ENCODE measurements at places on chromosomes 13 and 19. TPM values are rescaled to one million over a fixed set of nuclear protein-coding genes. Genes with fewer than 3 reads are reported as not detected.

ZNF284 gene
- total RNA-seq: 0.38 TPM

DNA sequence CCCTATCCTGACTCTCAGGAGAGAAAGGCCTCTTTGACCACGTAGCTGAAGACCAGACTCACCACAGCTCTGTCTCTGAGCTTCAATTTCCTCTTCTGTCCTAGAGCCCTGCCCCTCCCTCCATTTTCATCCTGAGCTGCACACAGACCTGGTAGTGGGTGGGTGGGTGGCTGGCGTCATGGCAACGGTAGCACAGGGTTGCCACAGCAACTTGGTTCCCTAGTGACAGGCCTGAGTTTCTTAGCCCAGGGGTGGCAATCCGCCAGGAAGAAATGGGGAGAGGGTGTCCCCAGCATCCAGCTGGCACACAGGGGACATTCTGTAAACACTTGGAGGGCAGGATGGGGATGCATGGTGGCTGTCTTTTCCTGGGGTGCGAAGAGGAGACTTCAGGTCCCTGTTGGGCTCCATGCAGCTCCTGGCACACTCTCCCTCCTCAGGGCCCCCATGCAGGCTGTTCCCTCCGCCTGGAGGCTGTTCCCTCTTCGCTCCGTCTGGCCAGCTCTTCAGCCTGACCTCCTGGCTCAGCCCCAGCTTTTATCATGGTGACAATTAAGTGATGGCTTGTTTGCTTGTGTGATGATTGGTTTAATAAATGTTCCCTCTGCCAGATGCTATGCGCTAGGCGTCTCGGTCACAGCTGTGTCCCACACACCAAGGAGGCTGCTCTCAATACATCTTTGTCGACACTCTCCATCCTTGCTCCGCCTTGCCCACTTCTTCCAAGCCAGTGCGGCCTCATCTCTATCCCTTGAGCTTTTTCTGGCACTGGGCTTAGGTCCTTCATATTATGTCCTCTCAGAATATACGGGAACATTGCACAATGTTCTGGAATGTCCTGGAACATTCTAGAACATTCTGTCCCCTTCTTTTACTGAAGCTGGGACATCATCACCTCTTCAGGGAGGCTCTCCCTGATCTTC is 7.4 kb upstream of the KLHL26 start:
- peak; percentile 84 for DNase-seq

DNA sequence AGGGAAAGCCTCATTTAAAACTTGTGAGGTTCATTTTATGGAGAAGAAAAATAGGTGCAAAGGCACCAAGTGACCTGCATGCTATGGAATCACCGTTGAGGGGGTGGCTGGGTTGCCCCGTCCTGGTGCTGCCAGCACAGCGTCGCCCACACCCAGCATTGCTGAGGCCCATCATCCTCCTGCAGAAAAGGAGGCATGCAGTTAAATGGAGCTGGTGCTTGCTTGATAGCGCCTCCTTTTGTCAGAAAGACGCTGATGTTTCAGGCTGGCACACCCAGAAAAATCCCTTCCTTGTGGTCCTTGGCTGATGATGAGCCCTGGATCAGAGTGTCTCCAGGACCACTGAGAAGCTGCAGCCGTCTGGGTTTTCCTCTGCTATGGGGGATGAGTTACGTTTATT is 36.9 kb downstream of the DHRS12 start:
- DNase-seq: no peak

HPN gene
- total RNA-seq: 9.1 TPM

GRCh38 chr13:39189778-39190177 is 151.5 kb downstream of the NHLRC3 start:
- DNase-seq: no peak

CEACAM3 gene
- total RNA-seq: not detected

OR7D2 gene
- 0.13 TPM for total RNA-seq

DNA sequence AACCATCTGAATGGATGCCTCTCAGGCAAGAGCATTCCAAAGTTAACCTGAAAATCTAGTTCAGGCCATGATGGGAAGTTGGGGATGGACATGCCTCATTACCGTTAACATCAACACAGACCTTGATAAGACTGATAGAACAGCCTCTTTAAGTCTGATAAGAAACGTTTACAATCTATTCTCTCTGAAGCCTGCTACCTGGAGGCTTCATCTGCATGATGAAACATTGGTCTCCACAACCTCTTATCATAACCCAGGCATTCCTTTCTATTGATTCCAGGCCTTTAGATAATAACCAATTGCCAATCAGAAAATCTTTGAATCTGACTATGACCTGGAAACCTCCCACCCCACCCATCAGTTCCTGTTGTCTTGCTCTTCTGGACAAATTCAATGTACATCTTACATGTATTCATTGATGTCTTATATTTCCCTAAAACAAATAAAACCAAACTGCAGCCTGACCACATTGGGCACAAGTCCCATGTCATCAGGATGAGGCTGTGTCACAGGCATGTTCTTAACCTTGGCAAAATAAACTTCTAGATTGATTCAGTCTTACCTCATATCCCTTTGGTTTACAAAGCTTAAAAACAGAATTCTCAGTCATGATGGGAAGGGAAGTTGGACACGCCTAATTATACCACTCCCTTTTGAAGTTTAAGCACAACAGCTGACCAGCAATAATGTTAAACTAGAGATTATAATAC is 843.8 kb upstream of the SPRY2 start:
- no peak for DNase-seq

- DNase-seq: no peak
Observed at GRCh38 chr13:43203781-43204180, 180.4 kb downstream of the DNAJC15 start.

GRCh38 chr13:31699650-31700049 is 39.7 kb upstream of the RXFP2 start:
- DNase-seq: no peak

KLF16 gene
- 1.8 TPM for total RNA-seq

DNA sequence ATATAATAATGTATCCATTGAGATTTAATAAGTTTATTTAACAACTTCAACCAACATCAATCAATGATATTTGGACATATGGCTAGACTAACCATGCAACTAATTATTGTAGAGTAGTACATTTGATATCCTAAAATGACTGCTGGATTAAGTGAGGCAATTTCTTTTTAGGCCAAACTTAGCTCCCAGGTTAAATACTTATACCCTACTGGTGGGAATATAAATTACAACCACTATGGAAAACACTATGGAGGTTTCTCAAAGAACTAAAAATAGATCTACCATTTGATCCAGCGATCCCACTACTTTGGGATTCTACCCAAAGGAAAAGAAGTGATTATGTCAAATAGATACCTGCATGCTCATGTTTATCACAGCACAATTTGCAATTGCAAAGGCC is 345.8 kb downstream of the RBM26 start:
- DNase-seq: no peak

GRCh38 chr13:26999499-26999898 is 172.1 kb downstream of the USP12 start:
- no peak for DNase-seq

- DNase-seq: no peak
Observed at GRCh38 chr13:106415442-106415841, 120.0 kb downstream of the EFNB2 start.

GRCh38 chr19:13841086-13841961 is 35.6 kb upstream of the NANOS3 start:
- peak; percentile 94 for DNase-seq

SLC1A6 gene
- not detected for total RNA-seq

- no peak for DNase-seq
Observed at GRCh38 chr13:75088915-75089314, 393.1 kb downstream of the TBC1D4 start.

- DNase-seq: no peak
Observed at GRCh38 chr13:53254500-53254899, 225.9 kb downstream of the OLFM4 start.

SHD gene
- not detected for total RNA-seq

GRCh38 chr19:38004521-38005223 is 97.7 kb downstream of the SIPA1L3 start:
- peak; percentile 79 for DNase-seq

SIGLEC10 gene
- total RNA-seq: 0.87 TPM

GRCh38 chr19:4372165-4373012 is 28.0 kb downstream of the SH3GL1 start:
- no peak for DNase-seq

DNA sequence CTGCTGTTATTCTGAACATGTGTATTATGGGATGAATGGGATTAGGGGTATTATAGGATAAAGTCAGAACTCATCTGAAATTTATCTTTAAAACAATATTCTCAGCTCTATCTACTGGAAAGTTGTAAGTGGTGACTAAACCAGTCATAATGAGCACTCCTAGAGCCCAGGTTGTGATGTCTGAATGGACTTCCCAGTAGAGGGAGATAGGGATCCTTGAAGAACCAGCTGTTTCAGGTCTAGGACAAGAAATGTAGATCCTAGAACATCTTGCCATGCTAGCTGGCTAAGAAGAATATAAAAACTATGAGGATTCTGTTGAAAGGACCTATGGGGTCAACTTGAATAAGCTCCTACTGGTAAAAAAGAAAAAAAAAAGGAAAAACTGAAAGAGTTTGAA is 310.8 kb downstream of the SLC7A1 start:
- no peak for DNase-seq

ZNF729 gene
- not detected for total RNA-seq

PLK5 gene
- not detected for total RNA-seq

DNA sequence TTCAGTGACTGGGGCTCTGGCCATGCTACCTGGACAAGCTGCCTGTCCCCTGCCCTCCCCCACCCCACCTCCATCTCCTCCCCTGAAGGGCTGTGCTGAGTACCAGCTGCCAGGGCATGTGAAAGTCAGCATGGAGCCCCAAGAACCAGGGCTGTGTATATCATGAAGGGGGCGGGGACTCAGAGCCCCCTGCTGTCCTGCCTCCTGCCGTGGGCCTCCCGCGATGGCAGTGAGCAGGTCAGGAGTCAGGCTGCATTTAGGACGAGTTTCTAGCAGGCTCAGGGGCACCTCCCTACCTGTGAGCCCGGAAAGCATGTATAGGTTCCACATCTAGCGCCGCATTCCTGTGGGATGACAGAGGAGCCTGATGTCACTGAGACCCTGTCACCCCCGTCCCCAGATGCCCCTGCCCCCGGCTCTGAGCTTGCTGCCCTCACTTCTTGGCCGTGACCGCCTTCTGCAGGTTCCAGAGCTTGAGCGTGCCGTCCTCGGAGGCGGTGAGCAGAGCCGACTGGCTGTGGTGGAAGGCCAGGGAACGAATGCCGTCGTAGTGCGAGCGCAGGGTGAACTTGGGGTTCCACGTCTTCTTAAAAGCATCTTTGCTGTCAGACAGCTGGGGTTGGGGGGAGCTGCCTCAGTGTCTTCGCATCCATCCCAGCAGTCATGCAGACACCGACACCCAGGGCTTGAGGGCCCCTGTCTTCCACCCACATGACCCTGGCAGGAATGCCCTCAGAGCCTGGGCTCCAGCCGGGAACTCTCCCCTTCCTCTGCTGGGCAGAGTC is 8.3 kb upstream of the PRKD2 start:
- no peak for DNase-seq

- DNase-seq: no peak
Observed at GRCh38 chr19:50457300-50457699, 19.0 kb upstream of the EMC10 start.

DNA sequence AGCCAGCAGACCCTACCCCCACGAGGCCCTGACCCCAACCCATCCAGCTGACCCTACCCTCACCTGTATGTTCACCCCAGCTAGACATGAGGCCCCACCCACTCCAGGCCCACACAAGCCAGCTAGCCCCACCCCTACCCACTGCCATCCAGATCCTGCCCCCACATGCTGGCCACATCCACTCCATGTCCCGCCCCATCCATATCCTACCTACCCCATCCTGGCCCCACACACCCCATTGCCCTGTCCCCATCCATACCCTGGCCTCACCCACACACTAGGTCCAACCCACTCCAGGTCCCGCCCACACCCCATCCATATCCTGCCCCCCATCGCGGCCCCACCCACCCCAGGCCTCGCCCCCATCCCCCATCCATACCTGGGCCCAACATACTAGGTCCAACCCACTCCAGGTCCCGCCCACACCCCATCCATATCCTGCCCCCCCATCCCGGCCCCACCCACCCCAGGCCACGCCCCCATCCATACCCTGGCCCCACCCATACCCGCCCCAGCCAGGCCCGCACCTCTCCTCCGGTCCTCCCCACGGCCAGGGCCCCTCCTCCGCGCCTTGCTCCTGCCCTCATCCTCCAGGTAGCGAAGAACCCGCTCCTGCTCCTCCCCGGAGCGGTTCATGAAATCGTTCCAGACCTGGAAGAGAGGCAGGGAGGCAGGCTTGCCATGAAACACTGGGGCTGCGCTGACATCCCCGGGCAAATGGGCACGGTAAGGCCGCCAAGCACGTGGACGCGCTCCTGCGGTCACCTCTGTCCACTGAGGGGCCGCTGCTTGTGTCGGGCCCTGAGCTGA is 7.2 kb downstream of the RNU6-9 start:
- DNase-seq: no peak

GRCh38 chr19:452829-453228 is 8.0 kb downstream of the SHC2 start:
- DNase-seq: no peak

GRCh38 chr13:75285310-75285709 is 196.7 kb downstream of the TBC1D4 start:
- no peak for DNase-seq

GRCh38 chr13:50675651-50676050 is 167.8 kb downstream of the DLEU7 start:
- no peak for DNase-seq

ELANE gene
- not detected for total RNA-seq

OR7A5 gene
- total RNA-seq: not detected

GIPC3 gene
- total RNA-seq: 0.15 TPM

TMC4 gene
- total RNA-seq: not detected

ZNF560 gene
- not detected for total RNA-seq

GRCh38 chr13:68056816-68057710 is 826.9 kb upstream of the PCDH9 start:
- no peak for DNase-seq

ACP7 gene
- not detected for total RNA-seq

GRCh38 chr13:103213152-103213551 is 146.9 kb upstream of the SLC10A2 start:
- no peak for DNase-seq

FCAR gene
- 2.0 TPM for total RNA-seq

DNA sequence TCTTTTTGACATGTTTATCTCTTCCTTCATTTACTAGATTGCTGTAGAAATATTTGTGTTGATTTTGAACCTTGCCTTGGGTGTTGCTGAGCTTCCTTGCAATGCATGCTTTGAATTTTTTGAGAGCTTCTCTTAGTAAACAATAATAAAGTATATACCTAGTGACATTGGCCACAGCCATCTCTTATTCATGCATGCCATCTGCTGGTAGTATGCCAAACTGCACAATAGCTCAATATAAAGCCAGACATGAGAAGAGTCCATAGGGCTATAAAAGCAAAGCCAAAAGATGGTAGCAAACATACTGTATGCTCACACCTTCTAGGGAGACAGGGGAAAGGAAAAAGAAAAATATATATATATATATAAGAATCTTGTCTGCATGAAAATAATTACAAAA is 18.9 kb upstream of the ZSCAN5A start:
- no peak for DNase-seq

LILRA1 gene
- 0.40 TPM for total RNA-seq

- DNase-seq: no peak
Observed at GRCh38 chr13:20126541-20127261, 34.2 kb downstream of the GJA3 start.

ZNF382 gene
- total RNA-seq: 0.16 TPM
